ENCODE measurements at places on chromosomes 7 and 10.

DNA sequence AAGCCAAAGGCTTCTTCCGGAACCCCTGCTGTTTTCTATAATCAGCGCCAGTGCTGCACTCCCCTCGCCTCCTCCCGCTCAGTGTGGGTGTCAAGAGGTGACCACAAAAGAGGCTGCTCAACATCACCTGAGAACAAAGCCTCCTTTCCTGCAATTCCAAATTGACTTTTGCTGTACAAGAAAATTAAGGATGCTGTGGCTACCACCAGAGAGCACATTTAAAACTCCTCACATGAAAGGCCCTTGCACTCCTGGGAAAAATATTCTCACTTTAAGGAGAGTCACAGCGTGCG lies 96.4 kb downstream of the HIPK2 start:
- DNase-seq = no peak

- DNase-seq = no peak
Observed at GRCh38 chr7:96303686-96304443, 18.0 kb downstream of the SLC25A13 start.

DNA sequence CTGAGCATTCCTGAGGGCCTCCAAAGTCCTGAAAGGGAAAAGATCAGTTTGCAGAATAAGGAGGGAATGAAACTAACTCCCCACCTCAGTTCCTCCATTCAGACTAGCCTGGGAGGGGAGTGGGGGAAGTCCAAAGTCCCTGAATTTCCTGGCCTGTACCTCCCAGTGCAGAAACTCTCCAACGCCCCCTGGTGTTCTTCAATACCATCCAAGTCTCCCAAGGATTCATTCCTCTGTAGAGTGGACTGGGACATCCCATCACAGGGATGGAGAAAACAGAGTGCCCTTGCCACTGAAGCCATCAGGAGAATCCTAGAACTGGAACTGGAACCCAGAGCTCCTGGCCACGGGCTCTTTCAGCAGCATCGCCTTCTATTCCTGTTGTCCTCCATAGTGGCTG lies 1.6 kb upstream of the COL13A1 start:
- DNase-seq = no peak

GRCh38 chr7:29248713-29249382 lies 54.3 kb downstream of the CHN2 start:
- DNase-seq = no peak

DNA sequence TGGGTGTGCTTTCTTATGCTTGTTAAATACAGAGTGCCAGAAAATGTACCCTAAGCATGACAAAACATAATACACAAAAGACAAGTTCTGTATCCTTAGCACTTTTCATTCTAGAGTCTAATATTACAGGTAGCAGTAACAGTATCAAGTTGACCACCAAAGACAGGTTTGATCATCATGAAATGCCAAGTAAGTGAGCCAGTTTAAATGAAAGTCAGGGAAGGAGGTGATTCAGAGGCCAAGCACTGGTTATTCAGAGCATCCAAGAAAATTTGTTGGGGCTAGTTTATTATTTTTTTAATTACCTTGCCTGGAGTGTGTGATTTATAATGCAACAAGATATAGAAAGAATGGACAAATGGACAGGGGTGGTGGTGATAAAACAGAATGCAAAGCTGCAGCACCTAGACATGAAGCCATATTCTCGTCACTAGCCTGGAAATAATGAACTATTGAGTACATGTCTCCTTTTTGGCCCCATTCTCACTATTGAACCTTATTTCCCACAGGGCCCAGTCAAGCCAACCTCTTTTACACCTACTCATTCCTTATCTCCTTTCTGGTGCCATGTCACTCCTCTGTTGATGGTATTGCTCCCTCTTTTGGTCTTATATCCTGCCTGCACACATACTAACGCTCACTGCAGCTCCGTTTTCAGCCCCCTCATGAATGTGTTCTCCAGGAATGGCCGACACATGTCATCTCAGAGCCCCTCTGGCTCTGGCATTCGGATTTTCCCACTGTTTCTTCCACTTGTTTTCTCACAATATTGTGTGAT lies 78.6 kb upstream of the GLCCI1 start:
- DNase-seq = no peak

DNA sequence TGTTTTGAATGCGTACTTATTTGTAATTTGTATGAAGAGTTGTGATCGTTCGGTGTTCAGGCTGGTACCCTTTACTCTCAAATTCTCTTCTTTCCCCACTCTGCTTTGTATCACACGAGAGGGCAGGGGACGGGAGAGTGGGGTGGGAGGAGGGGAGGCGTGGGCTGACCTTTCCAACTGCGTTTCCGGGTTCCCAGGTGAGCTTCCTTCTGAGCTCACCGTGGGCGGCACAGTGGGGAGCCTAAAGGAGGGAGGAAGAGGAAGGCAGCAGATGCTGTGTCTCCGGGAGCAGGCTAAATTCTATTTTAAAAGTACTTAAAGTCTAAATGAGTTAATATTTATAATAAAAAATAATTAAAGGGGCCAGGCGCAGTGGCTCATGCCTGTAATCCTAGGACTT lies 7.4 kb upstream of the XRCC2 start:
- no peak for DNase-seq

- no peak for DNase-seq
Observed at GRCh38 chr7:26090927-26091519, 61.0 kb upstream of the NFE2L3 start.

- DNase-seq = no peak
Observed at GRCh38 chr10:58438340-58438871, 53.2 kb downstream of the TFAM start.

DNA sequence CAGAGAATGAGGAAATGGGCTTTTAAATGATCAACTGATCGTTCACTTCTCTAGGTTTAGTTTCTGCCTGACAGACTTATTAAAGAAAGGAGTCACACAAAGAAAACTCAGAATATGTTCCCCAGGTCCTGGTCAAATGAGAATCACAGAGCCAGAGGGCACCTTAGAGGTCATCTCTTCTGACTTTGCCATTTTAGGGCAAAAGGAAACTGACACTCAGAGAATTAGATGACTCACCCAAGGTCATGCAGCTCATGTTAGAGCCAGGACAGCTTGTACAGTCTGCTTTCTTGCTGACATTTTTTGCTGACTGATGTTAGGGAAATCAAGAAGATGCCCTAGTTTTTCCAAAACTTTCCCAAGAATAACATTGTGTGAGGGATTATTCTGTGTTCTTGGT lies 312.7 kb upstream of the SP8 start:
- no peak for DNase-seq

GRCh38 chr10:44470784-44471183 lies 85.9 kb upstream of the CXCL12 start:
- no peak for DNase-seq

DNA sequence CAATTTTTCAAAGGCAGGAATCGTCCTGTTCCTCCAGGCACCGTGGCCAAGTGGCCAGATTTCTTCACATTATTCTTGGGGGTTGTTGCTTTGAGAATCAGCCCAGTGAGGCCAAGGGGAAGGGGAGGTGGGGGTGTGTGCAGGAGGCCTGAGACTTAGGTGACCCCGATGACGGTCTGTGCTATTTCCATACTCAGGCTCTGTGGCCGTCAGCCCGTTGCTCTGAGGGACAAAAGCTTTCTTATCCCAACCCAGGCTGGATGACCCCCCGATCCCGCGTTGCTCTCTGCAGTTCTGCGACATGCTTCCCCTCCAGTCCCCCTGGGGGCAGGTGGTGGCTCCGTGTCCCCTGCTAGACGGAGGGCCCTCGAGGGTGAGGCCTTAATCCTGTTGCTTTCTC lies 14.2 kb downstream of the DOCK1 start:
- DNase-seq = no peak

DNA sequence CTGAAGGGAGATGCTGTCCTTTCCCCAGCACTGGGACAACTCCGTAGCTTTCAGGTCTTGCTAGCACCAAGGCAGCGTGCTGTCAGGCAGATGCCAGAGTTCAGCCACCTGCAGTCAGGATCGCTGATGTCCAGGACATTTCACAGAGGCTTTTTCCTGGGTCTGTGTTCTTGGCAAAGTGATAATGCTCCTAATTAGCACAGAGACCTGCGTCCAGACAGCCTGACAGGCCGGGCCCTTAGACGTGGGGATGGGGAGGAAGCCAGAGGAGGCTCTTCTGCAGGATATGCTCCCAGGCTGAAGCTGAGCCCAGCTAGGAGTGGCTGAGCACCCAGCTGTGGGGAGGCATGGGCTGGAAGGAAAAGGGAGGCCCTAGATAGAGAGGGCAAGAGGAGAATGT lies 82.5 kb upstream of the TBX20 start:
- DNase-seq = no peak

- DNase-seq = no peak
Observed at GRCh38 chr10:4865945-4866661, 40.1 kb downstream of the AKR1E2 start.

GRCh38 chr7:43666938-43667337 lies 62.4 kb downstream of the COA1 start:
- DNase-seq = no peak

DNA sequence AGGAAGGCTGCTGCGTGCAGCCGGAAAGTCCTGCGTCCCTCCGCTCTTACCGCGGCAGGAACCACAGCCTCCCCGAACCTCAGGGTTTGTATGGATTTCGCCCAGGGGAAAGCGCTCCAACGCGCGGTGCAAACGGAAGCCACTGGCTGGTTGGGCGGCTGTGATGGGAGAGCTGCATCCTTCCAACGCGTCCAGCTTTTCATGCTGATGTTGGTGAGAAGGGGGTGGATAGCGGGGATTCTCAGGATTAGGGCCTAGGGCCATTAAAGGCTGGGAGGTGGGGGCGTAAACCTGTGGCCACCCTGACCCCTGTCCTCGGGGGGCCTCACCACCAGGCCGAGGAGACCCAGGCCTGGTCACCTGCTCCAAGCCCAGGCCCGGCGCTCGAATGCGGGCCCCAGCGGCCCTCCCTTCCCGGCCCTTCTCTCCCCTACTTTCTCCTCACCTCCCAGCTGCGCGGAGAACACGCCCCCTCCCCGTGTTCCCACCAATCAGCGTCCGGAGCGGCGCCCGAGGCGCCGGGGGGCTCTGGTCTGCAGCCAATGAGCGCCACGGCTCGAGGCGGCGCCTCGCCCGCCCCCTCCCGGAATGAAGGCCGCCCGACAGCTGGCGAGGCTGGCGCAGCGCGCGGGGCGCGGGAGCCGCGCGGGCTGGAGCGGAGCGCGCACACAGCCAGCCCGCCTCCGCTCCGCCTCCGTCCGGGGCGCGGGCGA lies 458 bp upstream of the NANOS1 start:
- DNase-seq = peak; percentile 77

DNA sequence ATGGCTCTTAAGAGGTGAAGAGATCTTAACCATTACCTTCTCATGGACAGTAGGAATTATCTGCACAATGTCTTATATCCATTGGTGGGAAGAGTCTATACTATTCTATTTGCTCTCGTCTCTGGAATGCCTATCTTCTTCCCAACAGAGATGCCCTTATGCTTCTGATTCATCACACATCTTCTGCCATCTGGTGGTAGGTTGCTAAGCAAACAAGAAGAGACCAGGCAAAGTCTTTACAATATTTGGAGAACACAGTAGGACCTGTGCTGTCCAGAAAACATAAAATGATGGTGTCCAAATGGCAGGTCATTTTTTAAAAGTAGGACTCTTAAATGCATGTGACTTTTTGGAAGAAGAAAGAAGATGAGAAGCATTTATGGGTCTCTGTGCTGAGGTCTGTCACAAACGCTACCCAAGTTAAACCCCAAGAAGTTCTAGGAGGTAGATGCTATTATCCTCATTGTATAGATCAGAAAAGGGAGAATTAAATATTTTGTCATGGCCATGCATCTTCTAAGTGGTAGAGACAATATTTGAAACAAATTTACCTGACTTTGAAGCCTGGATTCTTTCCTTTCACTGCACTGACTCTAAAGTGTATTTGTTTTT lies 67.8 kb upstream of the NXPH1 start:
- no peak for DNase-seq

DNA sequence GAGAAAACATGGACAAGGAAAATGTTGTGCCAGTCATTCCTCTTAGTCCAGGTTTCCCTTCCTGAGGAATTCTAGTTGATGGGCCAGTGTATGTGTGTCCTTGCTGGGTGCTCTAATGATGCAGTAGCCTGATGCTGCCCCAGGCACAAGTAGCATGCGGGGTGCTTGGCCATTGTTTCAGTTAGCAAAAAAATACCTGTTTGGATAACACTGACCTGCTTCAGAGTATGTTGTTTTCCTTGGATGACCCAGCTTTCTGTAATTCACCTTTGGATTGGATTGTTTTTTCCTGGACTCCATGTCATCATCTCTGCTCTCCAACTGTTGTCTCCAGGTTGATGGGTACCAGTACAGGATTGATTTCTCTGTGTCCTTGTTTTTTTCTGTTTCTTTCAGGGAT lies 169.2 kb downstream of the SND1 start:
- DNase-seq = no peak

GRCh38 chr7:44307301-44307900 lies 18.0 kb downstream of the CAMK2B start:
- no peak for DNase-seq

DNA sequence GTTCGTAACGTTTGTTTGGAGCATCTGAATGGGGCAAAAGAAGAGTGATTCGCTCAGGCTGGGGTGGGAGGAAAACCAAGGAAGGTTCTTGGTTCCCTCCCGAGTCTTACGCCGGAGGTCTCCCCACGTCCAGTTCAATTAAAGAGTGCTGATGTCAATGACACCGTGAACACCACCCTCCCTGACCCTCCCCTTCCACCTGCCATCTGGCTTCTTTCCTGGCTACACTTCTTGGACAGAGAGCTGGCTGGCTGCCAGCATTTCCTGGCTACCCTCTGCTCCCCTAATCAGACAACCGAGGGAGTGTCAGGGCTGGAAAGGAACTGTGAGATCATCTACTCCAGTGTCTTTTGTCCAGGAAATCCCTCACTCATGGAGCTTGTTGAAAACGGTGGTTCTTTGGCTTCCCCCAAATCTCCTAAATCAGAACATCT lies 24.1 kb upstream of the FFAR4 start:
- no peak for DNase-seq

- no peak for DNase-seq
Observed at GRCh38 chr7:113550966-113551365, 367.8 kb downstream of the PPP1R3A start.

GRCh38 chr10:97399843-97400545 lies 1.1 kb downstream of the RRP12 start:
- DNase-seq = no peak

DNA sequence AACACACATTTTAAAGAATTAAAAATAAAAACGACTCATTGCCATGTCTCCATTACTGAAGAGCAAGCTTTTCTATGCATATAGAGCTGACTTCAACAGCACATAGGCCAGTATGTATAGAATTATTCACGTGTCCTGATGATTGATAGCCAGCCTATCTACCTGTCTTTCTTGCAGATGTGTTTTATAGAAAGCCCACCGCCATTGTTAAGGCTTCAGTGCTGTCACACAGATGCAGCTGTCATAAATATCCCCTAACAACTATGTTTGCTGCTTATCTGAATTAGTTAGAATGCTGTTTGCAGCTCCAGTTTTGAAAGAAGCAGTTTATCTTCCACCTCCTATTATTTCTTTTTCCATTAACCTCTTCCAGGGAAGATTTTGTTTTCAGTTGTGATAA lies 235.9 kb downstream of the SLC25A13 start:
- no peak for DNase-seq

GRCh38 chr10:65294329-65294728 lies 1631.5 kb upstream of the LRRTM3 start:
- no peak for DNase-seq

GRCh38 chr7:130917669-130918128 lies 183.7 kb upstream of the KLF14 start:
- DNase-seq = no peak

All from stimulated activated CD8-positive, alpha-beta memory T cell treated with anti-CD3 and anti-CD28 coated beads, Interleukin-4, amount 100 ng/mL, for 4 hours (primary cell).